ENCODE measurements at places on chromosomes 16 and 17.

- no peak for DNase-seq
Measured at GRCh38 chr16:1374418-1375297, 22.9 kb downstream of the GNPTG start.

GRCh38 chr16:2121853-2122252, 13.8 kb downstream of the PKD1 start:
- DNase-seq: no peak

GRCh38 chr16:85209526-85210121, 97.4 kb upstream of the CIBAR2 start:
- DNase-seq: no peak

- peak; percentile 46 for DNase-seq
Measured at GRCh38 chr16:5633845-5634440, 536.3 kb upstream of the EEF2KMT start.

DNA sequence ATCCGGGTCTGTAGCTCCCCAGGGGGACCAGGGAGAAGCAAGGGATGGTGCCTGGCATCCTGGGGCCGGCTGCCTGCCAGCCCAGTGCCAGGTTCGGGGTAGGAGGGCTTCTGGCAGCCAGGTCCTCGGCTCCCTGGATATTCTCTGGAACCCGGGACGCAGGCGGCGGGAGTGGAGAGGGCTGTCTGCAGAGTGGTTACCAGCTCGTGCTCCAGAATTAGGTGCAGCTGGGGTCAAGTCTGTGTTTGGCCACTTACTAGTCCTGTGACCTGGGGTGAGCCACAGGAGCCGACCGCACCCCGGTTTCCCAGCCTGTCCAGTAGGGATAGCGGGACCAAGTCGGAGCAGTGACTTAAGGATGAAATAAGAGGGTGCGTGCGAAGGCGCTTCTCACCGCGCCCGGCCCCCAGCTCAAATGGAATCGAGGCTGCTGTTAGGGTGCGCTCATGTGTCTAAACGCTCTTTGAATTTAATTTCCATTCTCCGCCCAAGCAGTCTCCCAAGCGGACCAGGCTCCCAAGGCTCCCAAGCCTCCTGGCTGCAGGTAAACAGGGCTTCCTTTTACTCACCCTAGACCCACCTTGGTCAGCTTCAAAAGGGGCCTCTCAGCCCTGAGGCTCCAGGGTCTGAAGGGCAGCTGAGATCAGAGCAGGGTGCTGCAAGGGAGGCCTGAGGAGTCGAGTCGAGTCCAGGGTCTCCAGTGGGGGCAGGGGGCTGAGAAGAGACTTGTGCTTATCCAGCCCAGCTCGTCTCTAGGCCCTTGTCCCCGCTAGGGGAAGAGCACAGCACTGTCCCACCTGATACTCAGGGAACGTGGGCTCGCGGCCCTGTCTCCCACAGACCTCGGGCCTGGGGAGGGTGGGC, 28.3 kb upstream of the ZNF469 start:
- DNase-seq: no peak
